ENCODE measurements at places on chromosomes 4 and X. TPM values are rescaled to one million over a fixed set of nuclear protein-coding genes. Genes with fewer than 3 reads are reported as not detected.

DNA sequence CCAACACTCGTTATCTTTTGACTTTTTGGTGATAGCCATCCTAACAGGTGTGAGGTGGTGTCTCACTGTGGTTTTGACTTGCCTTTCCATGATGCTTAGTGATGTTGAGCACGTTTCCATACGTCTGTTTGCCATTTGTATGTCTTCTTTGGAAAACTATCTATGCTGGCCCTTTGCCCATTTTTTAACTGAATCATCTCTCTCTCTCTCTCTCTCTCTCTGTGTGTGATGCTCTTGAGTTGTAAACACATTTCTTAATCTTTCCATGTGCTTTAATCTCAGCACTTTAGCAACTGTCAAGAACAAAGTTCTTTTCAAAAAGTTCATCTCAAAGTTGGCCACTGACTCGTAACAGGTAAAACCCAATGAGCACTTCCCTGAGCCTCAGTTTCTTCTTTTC is 10.5 kb downstream of the SORBS2 start:
- no peaks in the 10 kb centered on the region for H3K36me3 ChIP-seq
- H3K27me3 ChIP-seq = no peaks in the 10 kb centered on the region
- no peak overlapping the region for H3K4me3 ChIP-seq
- H3K4me1 ChIP-seq = peaks cover 4% of the 10 kb centered on the region
- DNase-seq = no peak

Gene TMPRSS11E
- total RNA-seq = 15.2 TPM

Gene C4orf51
- total RNA-seq = 5.0 TPM

DNA sequence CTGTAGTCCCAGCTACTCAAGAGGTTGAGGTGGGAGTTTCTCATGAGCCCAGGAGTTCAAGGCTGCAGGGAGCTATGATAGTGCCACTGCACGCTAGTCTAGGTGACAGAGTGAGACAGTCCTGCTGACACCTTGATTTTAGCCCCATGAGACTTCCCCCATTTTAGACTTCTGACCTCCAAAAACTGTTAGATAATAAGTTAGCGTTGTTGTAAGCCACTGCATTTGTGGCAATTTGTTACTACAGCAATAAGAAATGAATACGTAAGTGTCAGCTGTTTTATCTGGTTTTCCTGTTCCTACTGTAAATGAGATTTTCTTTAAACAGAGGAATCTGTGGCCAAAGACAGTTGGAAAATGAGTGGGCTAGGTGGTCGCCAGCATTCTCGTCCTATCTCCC is 83.9 kb downstream of the ARHGAP10 start:
- H3K27me3 ChIP-seq = no peaks in the 10 kb centered on the region
- H3K36me3 ChIP-seq = no peaks in the 10 kb centered on the region
- DNase-seq = no peak
- no peak overlapping the region for H3K27ac ChIP-seq

Gene FOXR2
- not detected for total RNA-seq

DNA sequence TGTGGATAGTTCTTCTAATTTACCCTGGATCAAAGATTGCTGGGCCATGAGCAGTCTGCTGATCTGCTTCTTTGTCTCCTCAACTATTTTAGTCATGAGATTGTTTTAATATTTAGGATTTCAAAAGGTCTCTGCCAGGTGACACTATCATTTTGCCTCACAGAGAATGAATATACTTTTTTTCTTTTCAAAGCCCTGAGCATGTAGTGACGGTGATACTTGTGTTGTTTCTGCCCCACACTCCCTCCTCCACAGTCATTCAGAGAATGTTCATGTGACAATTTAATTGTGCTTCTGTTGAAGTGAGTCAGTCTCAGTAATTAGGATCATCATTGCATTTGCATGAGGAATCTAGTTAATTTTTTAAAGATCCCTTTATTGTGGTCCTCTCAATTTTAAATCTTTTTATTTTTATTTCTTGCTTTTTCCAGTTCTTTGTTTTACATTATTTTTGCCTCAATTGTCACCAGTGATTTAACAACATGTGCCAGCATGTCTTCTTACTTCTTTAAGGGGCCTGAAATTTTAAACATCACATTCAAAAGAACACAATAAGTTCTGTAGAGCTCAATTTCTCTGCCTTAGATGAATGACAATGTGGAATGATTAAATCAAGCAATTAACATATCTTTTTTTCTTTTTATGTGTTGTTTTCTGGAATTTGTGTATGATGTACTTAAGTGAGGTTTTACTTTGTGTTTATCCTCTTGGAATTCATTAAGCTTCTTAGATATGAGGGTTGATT is 12.3 kb downstream of the MMRN1 start:
- H3K4me3 ChIP-seq = no peak overlapping the region
- no peak for DNase-seq
- no peaks in the 10 kb centered on the region for H3K27me3 ChIP-seq
- peak overlapping the region; percentile 51 for H3K27ac ChIP-seq
- H3K36me3 ChIP-seq = no peaks in the 10 kb centered on the region

- H3K4me3 ChIP-seq = no peak overlapping the region
- no peaks in the 10 kb centered on the region for H3K27me3 ChIP-seq
- H3K36me3 ChIP-seq = no peaks in the 10 kb centered on the region
- no peak for DNase-seq
These were observed 67.8 kb downstream of the ABLIM2 start for GRCh38 chr4:8090744-8091301.

DNA sequence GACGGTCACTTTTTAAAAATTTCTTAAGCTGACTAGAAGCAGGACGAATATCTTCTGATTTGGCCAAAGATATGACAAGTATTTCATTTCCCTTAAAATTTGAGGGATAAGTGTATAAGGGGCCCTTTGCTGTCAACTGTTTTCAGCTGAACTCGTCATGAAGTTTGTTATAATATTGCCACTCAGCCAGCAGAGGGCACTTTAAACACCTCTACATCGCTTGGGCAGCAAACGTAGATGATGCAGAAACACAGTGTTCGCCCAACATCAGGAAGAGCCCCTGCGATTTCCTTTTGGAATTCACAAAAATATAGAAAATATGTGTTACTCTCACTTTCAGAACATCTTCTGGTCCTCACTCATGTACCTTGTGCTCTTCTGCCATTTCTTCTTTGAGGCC is 435.7 kb upstream of the FMR1 start:
- no peaks in the 10 kb centered on the region for H3K27me3 ChIP-seq
- no peak overlapping the region for H3K27ac ChIP-seq
- H3K36me3 ChIP-seq = no peaks in the 10 kb centered on the region
- no peak overlapping the region for H3K4me3 ChIP-seq
- H3K4me1 ChIP-seq = no peaks in the 10 kb centered on the region

Gene TMPRSS11B
- not detected for total RNA-seq

- DNase-seq = no peak
- H3K36me3 ChIP-seq = peaks cover 68% of the 10 kb centered on the region
- H3K27ac ChIP-seq = no peak overlapping the region
- H3K27me3 ChIP-seq = no peaks in the 10 kb centered on the region
- H3K4me3 ChIP-seq = no peak overlapping the region
- peaks cover 8% of the 10 kb centered on the region for H3K4me1 ChIP-seq
These were observed 5.1 kb downstream of the UBA1 start for GRCh38 chrX:47198687-47199080.

Gene CT55
- not detected for total RNA-seq

- H3K4me3 ChIP-seq = no peak overlapping the region
- no peaks in the 10 kb centered on the region for H3K27me3 ChIP-seq
- H3K27ac ChIP-seq = no peak overlapping the region
- no peak for DNase-seq
- no peaks in the 10 kb centered on the region for H3K36me3 ChIP-seq
These were observed 396.6 kb downstream of the ADGRL3 start for GRCh38 chr4:61596606-61597340.

Gene L1CAM
- 35.2 TPM for total RNA-seq

DNA sequence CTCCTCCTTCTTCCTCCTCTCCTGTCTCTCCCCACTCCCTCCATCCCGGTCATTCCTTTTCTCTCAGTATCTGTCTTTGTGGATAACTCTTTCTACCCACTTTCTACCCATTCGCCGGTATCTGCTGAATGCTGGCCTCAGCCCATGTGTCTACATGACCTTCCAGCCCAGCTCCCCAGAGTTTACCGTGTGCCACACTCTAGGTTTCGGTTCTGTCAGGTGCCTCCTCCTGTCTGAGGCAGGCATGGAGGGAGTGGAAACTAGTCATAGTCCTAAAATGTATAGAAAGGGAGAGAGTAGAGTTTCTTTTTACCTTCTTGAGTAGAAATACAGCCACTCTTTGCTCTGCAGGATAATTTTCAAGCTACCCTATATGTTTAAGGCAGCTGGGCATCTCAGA is 33.5 kb upstream of the SCRG1 start:
- H3K4me3 ChIP-seq = no peak overlapping the region
- H3K27ac ChIP-seq = no peak overlapping the region
- H3K4me1 ChIP-seq = peaks cover 7% of the 10 kb centered on the region

Gene ODAM
- total RNA-seq = not detected

Gene ARHGAP24
- 47.5 TPM for total RNA-seq

Gene DCAF12L2
- total RNA-seq = 1.6 TPM

Gene RAB40AL
- 0.68 TPM for total RNA-seq

Gene H2BW2
- not detected for total RNA-seq

Gene BMPR1B
- 2.8 TPM for total RNA-seq

DNA sequence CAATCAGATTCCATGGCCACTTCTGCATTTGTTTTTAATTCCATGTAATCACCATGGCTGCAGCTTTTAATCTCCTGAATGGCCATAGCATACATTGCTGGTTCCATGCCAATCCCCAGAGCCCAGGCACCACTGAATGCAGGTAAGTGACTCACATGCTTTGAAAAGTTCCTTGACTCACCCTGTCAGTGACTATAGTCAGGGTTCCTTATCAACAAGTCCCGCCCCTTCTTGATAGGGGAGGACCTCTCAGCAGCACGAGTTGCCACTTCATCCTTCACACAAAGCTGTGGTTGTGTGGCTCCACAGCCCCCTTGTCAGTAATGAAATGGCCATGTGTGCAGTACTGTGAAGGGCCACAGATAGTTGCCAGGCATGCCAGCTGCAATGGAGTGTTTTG is 516.6 kb downstream of the PPARGC1A start:
- no peak overlapping the region for H3K4me3 ChIP-seq
- peak; percentile 71 for DNase-seq
- H3K27me3 ChIP-seq = no peaks in the 10 kb centered on the region
- H3K27ac ChIP-seq = no peak overlapping the region
- no peaks in the 10 kb centered on the region for H3K36me3 ChIP-seq

DNA sequence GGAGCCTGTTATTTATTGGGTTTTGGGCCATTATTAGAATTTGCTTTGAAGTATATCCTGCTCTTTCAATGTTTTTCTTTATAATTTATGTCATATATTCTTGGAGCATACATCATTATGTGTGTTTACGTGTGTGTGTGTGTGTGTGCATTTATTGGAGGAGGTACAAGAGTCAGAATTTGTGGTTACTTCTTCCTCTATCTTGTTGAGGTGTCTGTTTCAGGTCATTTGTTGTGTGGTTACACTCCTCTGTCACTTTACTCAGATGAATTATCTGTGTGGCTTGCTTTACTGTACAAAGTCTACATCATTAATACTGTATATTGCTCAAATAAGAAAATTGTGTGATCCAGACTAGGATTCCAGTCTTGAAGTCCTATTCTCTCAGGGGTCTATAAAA is 1957.4 kb upstream of the TENM3 start:
- H3K4me1 ChIP-seq = no peaks in the 10 kb centered on the region
- no peaks in the 10 kb centered on the region for H3K36me3 ChIP-seq
- no peak overlapping the region for H3K27ac ChIP-seq
- no peak for DNase-seq
- H3K27me3 ChIP-seq = no peaks in the 10 kb centered on the region
- no peak overlapping the region for H3K4me3 ChIP-seq

GRCh38 chrX:139834879-139835278 is 98.0 kb downstream of the ATP11C start:
- H3K27ac ChIP-seq = no peak overlapping the region
- no peaks in the 10 kb centered on the region for H3K4me1 ChIP-seq
- DNase-seq = no peak
- peaks cover 4% of the 10 kb centered on the region for H3K27me3 ChIP-seq
- no peaks in the 10 kb centered on the region for H3K36me3 ChIP-seq

Gene SYTL4
- total RNA-seq = 0.27 TPM

Gene SPATA4
- total RNA-seq = 0.45 TPM

DNA sequence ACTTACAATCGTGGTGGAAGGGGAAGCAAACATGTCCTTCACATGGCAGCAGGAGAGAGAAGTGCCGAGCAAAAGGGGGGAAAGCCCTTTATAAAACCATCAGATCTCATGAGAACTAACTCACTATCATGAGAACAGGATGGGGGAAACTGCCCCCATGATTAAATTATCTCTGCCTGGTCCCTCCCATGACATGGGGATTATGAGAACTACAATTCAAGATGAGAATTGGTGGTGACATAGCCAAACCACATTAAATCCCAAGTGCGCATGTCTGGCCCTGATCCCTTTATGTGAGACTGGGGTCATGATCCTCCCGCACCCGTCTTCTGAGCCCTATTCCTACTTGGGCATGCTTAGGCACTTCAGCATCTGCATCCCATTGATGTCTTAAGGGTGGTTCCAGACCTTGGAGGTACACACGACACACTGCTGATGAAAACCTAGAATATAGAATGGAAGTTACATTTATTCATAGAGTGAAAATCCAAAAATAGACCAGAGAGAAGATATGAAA is 116.0 kb downstream of the PTTG2 start:
- DNase-seq = no peak
- no peak overlapping the region for H3K27ac ChIP-seq
- no peaks in the 10 kb centered on the region for H3K4me1 ChIP-seq
- peaks cover 17% of the 10 kb centered on the region for H3K36me3 ChIP-seq

GRCh38 chrX:22357621-22358020 is 84.9 kb downstream of the CBLL2 start:
- no peak overlapping the region for H3K4me3 ChIP-seq
- no peak overlapping the region for H3K27ac ChIP-seq
- no peaks in the 10 kb centered on the region for H3K36me3 ChIP-seq
- H3K27me3 ChIP-seq = no peaks in the 10 kb centered on the region
- H3K4me1 ChIP-seq = no peaks in the 10 kb centered on the region

Gene SULT1B1
- not detected for total RNA-seq

DNA sequence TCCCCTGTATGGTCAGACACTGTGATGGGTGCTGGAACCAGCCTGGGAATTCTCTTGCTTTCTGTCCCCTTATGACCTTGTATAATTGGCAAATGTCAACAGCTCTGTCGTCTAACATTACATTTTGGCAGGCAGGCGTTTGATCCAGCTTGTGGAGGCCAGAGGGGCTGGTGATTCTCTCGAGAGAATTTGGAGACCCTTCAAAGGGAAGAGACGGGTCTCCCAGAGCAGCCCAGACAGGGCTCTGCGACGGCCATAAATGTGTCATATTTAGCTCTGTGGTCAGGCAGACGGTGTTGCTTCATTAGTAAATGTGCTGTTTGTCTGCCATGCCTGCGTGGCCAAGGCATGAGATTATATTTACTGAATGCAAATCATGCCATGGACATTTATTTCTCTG is 68.7 kb downstream of the SORCS2 start:
- DNase-seq = no peak
- no peaks in the 10 kb centered on the region for H3K27me3 ChIP-seq
- H3K4me3 ChIP-seq = no peak overlapping the region
- H3K36me3 ChIP-seq = no peaks in the 10 kb centered on the region
- H3K4me1 ChIP-seq = no peaks in the 10 kb centered on the region
- peak overlapping the region; percentile 44 for H3K27ac ChIP-seq

GRCh38 chr4:4995908-4996265 is 23.4 kb downstream of the CYTL1 start:
- H3K27me3 ChIP-seq = no peaks in the 10 kb centered on the region
- no peak overlapping the region for H3K4me3 ChIP-seq
- H3K36me3 ChIP-seq = no peaks in the 10 kb centered on the region
- no peaks in the 10 kb centered on the region for H3K4me1 ChIP-seq
- peak; percentile 64 for DNase-seq
- no peak overlapping the region for H3K27ac ChIP-seq

Data from endodermal cell (in vitro differentiated cells).